ENCODE measurements at places on chromosomes 2 and 18.

DNA sequence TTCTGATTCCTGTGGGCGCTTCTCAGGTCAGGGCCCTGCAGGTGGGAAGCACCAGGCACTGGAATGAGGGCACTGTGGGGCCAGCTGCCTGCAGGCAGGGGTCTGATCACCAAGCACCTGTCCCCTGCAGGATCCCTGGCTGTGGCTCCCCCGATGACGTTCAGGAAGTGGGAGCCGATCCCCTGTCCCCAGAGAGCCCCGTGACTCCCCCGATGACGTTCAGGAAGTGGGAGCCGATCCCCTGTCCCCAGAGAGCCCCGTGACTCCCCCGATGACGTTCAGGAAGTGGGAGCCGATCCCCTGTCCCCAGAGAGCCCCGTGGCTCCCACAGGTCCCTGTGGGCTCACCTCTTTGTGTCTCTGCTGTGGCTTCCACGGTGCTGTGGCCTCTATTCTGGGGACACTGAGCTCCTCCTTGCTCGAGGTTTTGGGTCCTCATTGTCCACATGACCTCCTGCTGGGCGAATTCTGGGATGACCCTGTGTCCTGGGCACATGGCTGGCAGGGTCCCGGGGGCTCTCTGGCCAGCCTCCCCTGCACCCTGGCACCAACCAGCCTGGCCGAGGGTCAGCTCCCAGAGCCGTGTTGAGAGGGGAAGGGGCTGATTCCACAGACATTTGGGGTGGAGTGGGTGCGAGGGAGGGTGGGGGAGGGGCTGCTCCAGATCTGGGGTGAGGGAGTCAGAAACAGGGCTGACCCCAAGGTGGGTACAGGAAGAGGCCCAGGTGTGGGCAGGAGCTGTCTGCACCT is 4.8 kb downstream of the NEU4 start:
- H3K36me3 ChIP-seq, result no peaks in the 10 kb centered on the region
- no peak overlapping the region for H3K27ac ChIP-seq
- no peak overlapping the region for H3K4me3 ChIP-seq
- no peaks in the 10 kb centered on the region for H3K27me3 ChIP-seq
- DNase-seq, result no peak
- no peaks in the 10 kb centered on the region for H3K4me1 ChIP-seq

DNA sequence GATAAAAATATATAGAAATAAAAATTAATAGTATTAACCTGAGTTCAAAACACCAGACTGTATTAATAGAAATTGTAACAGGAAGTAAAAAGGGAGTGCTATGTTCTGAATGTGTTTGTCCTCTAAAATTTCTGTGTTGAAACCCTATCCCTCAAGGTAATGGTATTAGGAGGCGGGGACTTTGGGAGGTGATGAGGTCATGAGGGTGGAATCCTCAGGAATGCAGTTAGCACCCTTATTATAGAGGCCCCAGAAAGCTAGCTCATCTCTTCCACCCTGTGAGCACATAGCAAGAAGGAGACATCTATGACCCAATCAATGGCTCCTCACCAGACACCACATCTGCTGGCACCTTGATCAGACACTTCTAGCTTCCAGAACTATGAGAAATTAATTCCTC is 124.5 kb downstream of the CMPK2 start:
- no peak overlapping the region for H3K27ac ChIP-seq
- H3K4me3 ChIP-seq, result no peak overlapping the region
- no peaks in the 10 kb centered on the region for H3K36me3 ChIP-seq
- no peaks in the 10 kb centered on the region for H3K27me3 ChIP-seq

DNA sequence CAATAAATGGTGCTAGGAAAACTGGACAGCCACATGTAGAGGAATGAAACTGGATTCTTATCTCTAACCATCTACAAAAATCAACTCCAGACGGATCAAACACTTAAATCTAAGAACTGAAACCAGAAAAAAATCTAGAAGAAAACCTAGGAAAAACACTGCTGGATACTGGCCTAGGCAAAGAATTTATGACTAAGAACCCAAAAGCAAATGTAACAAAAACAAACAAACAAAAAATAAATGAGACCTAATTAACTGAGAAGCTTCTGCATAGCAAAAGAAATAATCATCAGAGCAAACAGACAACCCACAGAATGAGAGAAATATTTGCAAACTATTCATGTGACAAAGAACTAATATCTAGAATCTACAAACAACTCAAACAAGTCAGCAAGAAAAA is 314.0 kb upstream of the REV1 start:
- no peak overlapping the region for H3K4me3 ChIP-seq
- DNase-seq, result no peak
- H3K27ac ChIP-seq, result no peak overlapping the region
- no peaks in the 10 kb centered on the region for H3K4me1 ChIP-seq

DNA sequence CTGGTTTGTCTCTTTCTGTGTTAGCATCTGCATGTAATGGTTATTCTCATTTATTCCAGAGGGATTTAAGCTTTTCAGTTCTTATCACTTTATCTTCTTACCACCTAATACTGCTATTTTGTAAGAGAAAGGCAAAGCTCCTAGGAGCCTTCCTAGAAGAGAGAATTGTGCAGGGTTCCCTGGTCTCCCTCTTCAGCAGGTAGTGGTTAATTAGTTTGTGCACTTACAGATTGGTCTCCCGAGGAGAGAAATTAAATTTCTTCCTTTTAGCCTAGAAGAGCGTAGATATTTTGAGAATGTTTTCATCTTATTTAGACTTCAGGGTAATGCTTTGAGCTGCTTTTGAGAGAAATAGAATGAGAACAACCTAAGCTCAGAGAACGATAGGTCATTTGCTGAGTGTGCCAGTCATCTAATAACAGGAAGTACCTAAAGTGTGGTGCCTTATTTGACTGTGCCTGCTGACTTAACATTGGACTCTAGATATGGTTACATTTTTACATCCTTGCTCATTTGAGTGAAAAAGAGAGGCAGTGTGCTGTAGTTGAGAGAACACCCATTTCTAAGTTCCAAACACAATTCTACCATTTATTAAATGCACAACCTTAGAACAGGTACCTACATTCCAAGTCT is 651.4 kb downstream of the STK39 start:
- no peaks in the 10 kb centered on the region for H3K4me1 ChIP-seq
- H3K27ac ChIP-seq, result no peak overlapping the region
- H3K36me3 ChIP-seq, result no peaks in the 10 kb centered on the region
- no peaks in the 10 kb centered on the region for H3K27me3 ChIP-seq
- no peak overlapping the region for H3K4me3 ChIP-seq
- no peak for DNase-seq

GRCh38 chr2:162085090-162085891 is 11.3 kb upstream of the DPP4 start:
- H3K27ac ChIP-seq, result no peak overlapping the region
- no peak overlapping the region for H3K4me3 ChIP-seq
- no peaks in the 10 kb centered on the region for H3K27me3 ChIP-seq

DNA sequence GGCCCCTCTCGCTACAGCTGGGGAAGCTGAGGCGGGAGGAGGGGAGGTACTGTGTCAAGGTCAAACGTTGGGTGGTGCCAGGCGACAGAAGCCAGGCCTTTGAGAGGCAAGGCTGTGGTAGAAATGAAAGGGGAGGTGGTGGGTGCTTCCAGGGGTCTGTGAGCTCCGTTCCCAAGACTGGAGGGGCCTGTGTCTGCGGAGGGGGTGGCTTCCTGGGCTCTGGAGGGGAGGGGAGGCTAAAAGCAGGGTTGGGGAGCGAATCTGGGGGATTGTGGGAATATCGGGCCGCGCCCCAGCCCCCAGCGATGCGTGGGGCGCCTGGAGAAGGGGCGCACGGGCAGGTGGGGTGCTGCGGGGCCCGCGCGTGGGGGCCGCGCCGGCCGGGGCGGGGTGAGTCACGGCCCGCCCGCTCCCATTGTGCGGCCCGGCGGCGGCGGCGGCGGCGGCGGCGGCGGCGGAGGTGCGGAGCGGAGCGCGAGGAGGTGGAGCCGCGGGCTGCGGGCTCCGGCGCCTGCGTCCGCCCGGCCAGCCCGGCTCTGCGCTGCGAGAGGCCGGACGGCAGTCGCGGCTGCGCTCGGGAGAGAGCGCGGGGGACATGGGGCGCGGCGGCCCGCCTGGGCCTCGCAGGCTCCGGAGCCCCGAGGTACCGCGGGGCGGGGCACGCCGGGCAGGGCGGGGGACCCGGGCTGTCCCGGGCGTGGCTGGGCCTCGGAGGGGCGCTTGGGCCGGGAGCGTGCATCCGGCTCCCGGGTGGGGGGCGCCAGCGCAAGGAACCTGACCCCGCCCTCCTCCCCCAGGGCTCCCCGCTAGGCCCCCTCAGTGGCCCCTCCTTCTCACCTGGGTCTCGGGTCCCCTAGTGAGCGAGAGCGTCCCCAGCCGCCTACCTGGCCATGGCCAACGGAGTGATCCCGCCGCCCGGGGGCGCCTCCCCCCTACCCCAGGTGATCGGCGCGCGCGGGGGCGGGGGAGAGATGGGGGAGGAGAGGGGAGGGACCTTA is at the start of gene SLC4A3:
Gene SLC4A3, plus strand, starts transcription at position 528 of the 998 bp plus-strand sequence. Its CDS starts 363 bp downstream, at position 891.
- H3K27ac ChIP-seq, result no peak within 1 kb of the TSS
- DNase-seq, result no peak
- peak within 1 kb of the TSS; percentile 49 for H3K4me3 ChIP-seq
- no peaks in the 10 kb centered on the region for H3K27me3 ChIP-seq

- H3K4me1 ChIP-seq, result no peaks in the 10 kb centered on the region
- H3K27me3 ChIP-seq, result no peaks in the 10 kb centered on the region
- peaks cover 14% of the 10 kb centered on the region for H3K36me3 ChIP-seq
- DNase-seq, result no peak
- H3K27ac ChIP-seq, result no peak overlapping the region
Measured at GRCh38 chr2:25229279-25230197, 61.2 kb upstream of the POMC start.

DNA sequence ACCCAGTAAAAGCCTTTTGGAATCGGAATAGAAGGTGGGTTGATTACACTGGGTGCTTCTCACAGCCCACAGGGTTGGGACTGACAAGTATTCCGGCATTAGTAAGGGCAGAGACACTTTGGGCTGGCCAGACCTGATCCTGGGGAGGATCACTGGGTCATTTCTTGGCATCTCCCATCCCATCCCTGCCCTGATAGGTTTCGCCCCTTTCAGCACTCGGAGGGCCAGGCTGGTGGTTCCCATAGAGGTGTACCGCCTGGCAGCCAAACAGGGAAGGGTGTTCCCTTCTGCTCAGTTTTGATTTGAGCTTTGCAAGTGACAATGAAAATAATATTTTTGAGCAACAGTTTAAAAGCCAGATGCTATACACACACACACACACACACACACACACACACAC is 37.3 kb downstream of the CYP1B1 start:
- no peaks in the 10 kb centered on the region for H3K36me3 ChIP-seq
- no peak overlapping the region for H3K27ac ChIP-seq
- no peaks in the 10 kb centered on the region for H3K4me1 ChIP-seq
- no peak overlapping the region for H3K4me3 ChIP-seq
- DNase-seq, result no peak

- no peaks in the 10 kb centered on the region for H3K36me3 ChIP-seq
- no peaks in the 10 kb centered on the region for H3K4me1 ChIP-seq
- no peaks in the 10 kb centered on the region for H3K27me3 ChIP-seq
- no peak overlapping the region for H3K4me3 ChIP-seq
Measured at GRCh38 chr2:28447943-28448792, 47.7 kb upstream of the PLB1 start.

DNA sequence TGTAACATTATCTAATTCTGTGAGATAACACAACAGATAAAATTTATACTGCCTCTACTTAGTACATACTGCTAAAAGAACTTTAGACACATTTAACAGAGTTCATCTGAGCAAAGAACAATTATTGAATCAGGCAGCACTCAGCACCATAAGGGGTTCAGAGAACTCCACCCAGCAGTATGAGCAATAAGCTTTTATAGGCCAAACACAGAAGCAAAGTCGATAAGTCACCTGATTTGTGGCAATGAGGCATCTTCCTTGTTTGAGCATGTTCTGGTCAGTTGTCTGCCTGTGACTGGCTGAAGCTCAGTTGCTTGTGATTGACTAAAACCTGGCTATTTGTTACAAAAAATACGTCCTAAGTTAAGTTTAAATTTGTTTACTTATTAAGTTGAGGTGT is 746.1 kb upstream of the DDX18 start:
- H3K27ac ChIP-seq, result no peak overlapping the region
- H3K36me3 ChIP-seq, result no peaks in the 10 kb centered on the region
- H3K4me3 ChIP-seq, result no peak overlapping the region
- H3K27me3 ChIP-seq, result no peaks in the 10 kb centered on the region
- DNase-seq, result no peak

- H3K27me3 ChIP-seq, result no peaks in the 10 kb centered on the region
- DNase-seq, result peak; percentile 67
- H3K36me3 ChIP-seq, result no peaks in the 10 kb centered on the region
- H3K4me3 ChIP-seq, result no peak overlapping the region
Measured at GRCh38 chr2:242020196-242021004, 150.9 kb downstream of the RTP5 start.

DNA sequence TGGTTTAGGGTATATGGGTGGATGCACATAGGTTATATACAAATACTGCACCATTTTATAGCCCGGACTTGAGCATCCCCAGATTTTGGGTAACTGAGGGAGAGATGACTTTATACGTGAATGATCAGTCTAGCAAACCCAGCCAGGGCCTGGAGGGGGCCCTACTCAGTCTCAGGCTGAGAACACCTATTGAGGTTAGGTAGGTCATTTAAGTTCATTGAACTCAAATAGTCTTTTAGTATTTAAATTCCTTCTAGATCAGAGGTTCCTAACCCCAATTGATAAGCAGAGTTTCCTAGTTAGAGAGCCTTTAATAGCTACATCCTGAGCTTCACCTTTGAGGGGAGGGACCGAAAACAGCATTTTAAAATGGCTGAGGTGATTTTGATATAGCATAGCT is 487.0 kb downstream of the DCC start:
- no peaks in the 10 kb centered on the region for H3K27me3 ChIP-seq
- no peaks in the 10 kb centered on the region for H3K36me3 ChIP-seq
- no peaks in the 10 kb centered on the region for H3K4me1 ChIP-seq
- H3K27ac ChIP-seq, result no peak overlapping the region

DNA sequence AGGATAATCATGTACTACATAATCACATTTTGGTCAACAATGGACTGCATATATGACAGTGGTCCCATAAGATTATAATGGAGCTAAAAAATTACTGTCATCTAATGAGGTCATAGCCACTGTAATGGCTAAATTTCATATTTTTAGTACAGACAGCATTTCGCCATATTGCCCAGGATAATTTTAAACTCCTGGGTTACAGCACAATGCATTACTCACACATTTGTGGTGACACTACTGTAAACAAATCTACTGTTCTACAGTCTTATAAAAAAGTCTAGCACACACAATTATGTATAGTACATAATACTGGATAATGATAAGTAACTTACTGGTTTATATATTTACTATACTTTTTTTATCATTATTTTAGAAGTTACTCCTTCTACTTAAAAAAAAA is 12.8 kb downstream of the EIF2AK2 start:
- DNase-seq, result no peak
- H3K4me1 ChIP-seq, result no peaks in the 10 kb centered on the region
- H3K27me3 ChIP-seq, result no peaks in the 10 kb centered on the region
- H3K36me3 ChIP-seq, result peaks cover 41% of the 10 kb centered on the region
- no peak overlapping the region for H3K4me3 ChIP-seq

DNA sequence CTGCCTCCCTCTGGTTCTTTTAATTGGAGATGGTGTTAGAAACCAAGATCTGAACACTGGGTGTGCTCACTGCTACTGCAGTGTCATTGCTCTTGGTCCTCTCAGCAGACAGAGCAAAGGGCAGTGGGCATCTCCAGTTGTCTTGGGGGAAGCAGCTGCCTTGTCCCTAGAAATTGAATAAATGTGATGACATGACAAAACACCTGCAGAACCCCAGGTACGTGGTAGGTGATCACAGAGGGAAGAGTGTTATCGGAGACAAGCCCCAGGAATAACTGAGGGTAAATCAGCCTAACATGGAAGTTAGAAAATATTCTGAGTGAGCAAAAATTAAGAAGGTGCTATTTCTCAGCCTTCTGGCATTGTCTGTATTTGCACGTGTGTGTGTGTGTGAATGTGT is 311.9 kb upstream of the HDAC4 start:
- H3K4me3 ChIP-seq, result no peak overlapping the region
- H3K36me3 ChIP-seq, result no peaks in the 10 kb centered on the region
- no peaks in the 10 kb centered on the region for H3K4me1 ChIP-seq
- no peak for DNase-seq
- no peak overlapping the region for H3K27ac ChIP-seq

Data from pancreas (tissue), 10 donors.